Stimulated activated CD4-positive, alpha-beta T cell treated with anti-CD3 and anti-CD28 coated beads, Interleukin-1b, Interleukin-23, amount 100 ng/mL, for 1 hour (primary cell): ENCODE measurements at places on chromosomes 7 and 10.

DNA sequence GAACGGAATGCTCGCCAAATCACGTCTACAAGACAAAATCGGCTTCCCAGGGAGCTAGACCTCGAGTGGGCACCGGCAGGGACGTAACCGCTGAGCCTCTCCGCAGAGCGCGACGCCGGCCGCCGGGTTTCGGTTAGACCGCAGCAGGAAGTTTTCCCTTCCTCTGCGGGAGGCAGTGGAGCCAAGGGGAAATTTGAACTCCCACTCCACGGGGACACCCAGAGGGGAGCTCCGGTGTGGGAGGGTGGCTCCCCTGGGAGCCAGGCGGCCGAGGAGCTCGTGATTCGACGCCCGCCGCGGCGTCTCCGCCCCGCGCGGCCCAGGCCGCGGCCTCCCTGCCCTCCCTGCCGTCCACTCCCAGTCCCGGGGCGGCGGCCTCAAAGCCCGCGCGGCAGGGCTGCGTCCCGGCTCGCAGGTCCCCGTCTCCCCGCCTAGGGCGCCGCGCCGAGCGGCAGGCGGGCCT lies 426 bp downstream of the SYPL1 start:
- peak; percentile 2 for DNase-seq

DNA sequence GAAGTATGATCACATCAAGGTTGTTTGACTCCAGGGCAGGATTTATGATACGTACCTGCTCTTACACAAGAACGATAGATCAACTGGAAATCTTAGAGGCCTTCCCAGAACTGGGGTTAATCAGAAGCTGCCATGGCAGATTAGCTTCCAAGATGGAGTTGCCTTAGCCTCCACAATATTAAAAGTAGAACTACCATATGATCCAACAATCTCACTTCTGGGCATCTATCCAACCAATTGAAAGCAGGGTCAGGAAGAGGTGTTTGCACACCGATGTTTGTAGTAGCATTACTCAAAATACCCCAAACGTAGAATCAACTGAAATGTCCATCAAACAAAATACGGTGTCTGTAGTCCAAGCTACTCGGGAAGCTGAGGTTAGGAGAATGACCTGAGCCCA lies 6.6 kb downstream of the PILRB start:
- no peak for DNase-seq

GRCh38 chr7:129626896-129627295 lies 15.4 kb downstream of the NRF1 start:
- no peak for DNase-seq

DNA sequence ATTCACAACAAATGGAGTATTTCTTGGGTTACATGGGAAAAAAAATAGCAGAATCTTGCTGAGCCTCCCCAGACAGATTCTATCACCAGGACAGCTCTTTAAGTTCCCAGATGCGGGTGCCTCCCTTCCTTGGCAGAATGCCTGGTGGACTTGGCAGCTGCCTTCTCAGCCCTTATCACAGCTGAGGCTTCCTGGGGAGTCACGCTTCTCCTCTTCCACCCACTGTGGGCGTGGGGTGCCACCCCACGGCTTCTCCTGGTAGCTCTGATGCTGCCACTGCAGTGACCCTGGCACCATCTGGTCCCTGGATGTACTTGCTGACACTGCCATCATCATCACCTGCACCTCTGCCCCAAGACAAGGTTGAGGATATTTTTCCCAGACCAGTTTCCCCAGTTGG lies 16.2 kb upstream of the NME8 start:
- no peak for DNase-seq

DNA sequence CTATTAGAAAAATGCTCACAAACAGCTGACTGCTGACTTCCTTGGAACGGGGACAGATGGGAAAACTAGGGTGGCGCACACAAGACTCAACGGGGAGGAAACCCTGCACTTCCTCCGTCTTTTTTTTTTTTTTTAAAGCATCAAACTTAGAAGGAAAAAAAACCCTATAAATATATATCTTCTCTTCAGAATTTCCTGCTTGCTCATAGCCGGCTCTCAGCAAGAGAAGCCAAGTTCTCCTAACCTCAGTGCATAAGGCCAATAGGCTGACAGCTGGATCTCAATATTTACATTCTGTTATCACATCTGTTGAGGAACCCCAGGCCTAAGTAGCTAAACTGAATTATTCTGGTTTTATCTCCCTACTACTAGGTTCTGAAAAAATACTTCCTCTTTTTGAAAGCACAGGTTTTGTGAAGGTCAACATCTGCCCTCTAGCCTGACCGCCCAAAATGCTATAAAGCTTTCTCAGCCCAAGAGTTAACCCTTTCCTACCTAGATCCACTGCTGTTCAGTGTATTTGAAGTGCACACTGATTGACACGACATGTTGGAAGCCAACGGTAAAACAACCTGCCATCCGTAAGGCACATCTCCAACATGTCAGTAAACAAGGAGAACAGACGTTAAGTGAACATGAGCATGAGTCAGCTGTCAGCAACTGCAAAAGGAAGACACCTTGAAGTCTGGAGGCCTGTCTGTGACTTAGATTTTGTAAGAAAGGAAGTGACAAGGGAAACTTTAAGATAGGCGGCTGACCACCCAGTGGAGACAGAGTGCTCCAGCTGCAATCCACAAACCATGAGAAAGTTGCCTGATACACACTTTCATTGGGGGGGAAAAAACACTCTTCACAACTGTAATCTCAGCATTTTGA lies 83.8 kb downstream of the EBLN1 start:
- DNase-seq: no peak

- no peak for DNase-seq
These were observed 348.6 kb downstream of the PTEN start for GRCh38 chr10:88212069-88212468.

DNA sequence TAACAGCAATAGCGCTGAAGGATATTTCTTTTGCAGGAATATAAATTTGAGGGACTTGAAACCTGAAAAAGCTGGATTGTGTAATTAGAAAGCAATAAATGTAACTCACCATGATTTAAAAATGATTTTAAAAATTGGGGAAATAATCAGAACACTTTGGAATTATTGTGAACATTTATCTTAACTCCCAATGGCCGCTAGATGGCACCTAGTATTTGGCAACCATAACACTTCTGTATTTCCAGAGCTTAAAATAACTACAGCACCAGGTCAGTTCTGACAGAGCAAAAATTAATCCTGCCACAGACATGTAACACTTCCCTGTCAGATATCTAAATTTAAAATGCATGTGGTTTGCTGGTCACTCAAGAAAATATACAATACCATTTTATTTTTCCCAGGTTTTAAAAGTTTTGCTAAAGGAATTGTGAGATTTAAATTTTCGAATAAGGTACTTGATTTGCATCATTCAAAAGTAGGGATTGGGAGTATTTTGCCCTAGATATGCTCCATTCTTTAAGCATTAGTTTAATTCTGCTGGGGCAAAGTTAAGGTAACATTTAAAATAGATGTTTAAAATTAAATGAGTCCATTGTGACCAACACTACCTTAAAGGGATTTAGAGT lies 144.5 kb downstream of the PPP1R3A start:
- DNase-seq: no peak

GRCh38 chr7:135156290-135156689 lies 8.4 kb downstream of the TMEM140 start:
- DNase-seq: no peak

GRCh38 chr7:1725199-1725690 lies 55.2 kb downstream of the ELFN1 start:
- no peak for DNase-seq

DNA sequence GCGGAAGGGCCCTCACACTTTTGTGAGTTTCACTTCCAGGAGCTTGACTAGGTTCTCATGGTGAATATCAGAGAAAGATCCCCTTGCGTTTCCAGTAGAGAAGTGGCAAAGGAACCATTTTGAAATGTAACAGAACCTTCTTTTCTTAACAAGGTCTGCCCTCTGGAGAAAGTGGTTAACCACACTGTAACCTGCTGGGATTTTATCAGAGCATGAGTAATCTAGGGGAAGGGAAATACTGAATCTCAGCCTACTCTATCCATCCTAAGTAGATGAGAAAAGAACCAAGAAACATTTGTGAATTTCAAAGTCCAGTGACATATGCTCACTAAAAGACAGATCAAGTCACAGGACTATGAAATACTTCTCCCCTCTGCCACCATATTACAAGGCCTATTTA lies 235.5 kb downstream of the ZEB1 start:
- no peak for DNase-seq

GRCh38 chr7:121351682-121352081 lies 22.9 kb downstream of the WNT16 start:
- DNase-seq: no peak

- DNase-seq: no peak
These were observed 98.2 kb downstream of the GLRX3 start for GRCh38 chr10:130234171-130234965.

GRCh38 chr7:43784030-43784584 lies 25.6 kb downstream of the BLVRA start:
- DNase-seq: no peak

GRCh38 chr7:151020231-151020630 lies 4.1 kb downstream of the ATG9B start:
- no peak for DNase-seq

GRCh38 chr7:18059171-18059570 lies 31.5 kb upstream of the PRPS1L1 start:
- no peak for DNase-seq

DNA sequence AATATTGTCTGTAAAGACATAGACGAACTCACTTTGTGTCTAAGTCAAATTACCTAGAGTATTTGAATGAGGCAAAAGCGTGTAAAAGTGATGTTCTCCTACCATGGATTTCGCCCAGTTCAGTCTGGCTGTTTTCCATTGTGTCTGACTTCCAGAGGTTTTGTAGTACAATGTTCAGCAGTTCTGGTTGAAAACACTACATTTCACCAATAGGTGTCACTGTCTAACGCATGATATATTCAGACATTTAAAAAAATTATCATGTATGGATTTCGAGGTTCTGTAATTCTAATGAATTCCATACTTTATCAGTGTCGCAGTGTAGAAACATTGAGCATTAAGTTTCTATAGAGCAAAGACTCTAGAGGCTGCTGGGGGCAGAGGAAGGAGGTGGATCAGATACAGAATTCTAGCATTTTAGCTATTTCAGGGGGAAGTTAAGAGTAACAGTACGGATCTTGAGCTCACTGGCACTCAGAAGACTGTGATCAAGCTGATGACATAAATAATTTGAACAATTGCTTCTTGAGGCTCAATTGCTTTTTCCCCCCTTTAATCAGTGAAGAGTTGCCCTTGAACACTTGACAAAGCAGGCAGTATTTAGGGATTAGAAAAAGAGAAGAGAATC lies 196.9 kb upstream of the RHOBTB1 start:
- DNase-seq: no peak

GRCh38 chr10:15083674-15084501 lies 4.7 kb downstream of the ACBD7 start:
- DNase-seq: no peak

GRCh38 chr7:25263337-25263736 lies 35.1 kb upstream of the NPVF start:
- DNase-seq: no peak

DNA sequence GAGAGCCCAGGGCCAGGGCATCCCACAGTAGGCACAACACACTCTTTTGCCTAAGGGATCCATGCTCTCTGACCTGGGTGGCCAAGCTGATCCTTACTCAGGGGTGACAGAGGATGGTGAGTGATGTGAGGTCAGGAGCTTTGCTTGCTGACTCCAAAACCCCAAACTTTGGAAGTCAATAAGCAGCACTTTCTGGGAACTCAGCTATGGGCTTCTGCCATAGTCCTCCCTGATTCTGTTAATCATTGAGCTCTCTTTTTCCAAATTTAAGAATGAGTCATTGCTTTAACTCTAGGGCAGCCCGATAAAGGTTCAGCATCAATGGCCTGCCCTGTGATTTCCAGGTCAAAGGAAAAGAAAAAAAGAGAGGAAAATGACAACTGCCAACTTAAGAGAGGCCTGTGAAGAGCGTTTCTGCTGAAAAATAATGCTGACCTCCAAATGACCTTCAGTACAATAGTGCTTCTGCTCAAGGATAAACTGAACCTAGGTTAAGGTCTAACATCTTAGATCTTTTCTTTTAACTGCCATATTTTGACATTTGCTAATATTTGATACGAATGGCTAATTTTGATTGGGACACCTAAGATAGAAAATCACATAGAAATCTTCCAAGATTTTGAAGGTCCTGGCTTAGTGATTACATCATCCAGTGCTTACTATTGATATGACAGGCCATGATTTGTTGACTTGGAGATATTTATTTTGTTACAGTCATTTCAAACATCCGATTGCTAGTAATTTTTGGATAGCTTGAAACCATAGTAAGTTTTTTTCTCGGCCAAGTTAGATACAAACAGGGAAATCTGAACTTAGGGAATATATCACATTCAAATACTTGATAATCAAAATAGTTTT lies 20.8 kb upstream of the RELN start:
- DNase-seq: no peak

DNA sequence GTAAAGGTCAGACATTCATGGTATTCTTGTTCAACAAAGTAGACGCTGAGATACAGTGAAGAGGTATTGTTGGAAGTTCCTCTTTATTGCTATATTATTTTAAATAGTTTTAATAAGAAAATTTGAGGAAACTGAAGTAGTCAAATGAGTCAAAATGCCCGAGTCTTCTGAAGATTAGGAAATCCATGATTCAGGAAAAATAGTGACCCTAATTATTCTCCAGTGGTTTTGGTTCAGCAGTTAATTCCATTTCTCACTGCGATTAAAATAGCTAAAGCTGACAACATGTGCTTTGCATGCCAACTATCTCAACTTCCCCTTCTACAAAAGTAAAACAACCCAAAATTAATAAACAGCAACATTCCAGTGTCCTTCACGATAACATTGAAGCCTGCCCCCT lies 32.7 kb upstream of the PFKP start:
- DNase-seq: no peak

DNA sequence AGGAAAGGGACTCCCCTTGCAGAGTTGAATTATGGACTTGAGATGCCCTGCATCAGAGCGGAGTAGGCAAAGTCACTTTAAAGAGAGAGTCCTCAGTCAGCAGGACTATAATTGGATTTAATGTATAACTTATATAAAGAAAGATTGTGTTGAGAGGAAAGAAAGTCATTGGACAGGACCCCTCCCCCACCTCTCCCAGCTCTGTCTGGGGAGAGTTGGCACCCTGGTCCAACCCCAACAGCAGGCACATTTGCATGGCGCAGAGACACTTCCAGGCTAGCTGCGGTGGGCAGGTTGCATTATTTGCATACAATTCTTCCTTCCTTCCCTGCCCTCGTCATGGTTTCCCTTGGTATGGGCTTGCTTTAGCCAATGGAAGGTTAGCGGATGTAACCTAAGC lies 46.1 kb upstream of the NPTX2 start:
- no peak for DNase-seq

GRCh38 chr7:10973942-10974911 lies 555 bp downstream of the PHF14 start:
- DNase-seq: no peak

GRCh38 chr10:124678557-124679240 lies 65.5 kb downstream of the FAM53B start:
- DNase-seq: no peak

GRCh38 chr10:60666221-60666620 lies 112.1 kb upstream of the CDK1 start:
- no peak for DNase-seq

GRCh38 chr7:2041496-2042367 lies 191.0 kb downstream of the MAD1L1 start:
- DNase-seq: no peak
